CD4-positive, alpha-beta T cell treated with Interleukin-6 at 100 ng/mL for 8 hours (primary cell): ENCODE measurements at places on chromosomes 7 and 10.

DNA sequence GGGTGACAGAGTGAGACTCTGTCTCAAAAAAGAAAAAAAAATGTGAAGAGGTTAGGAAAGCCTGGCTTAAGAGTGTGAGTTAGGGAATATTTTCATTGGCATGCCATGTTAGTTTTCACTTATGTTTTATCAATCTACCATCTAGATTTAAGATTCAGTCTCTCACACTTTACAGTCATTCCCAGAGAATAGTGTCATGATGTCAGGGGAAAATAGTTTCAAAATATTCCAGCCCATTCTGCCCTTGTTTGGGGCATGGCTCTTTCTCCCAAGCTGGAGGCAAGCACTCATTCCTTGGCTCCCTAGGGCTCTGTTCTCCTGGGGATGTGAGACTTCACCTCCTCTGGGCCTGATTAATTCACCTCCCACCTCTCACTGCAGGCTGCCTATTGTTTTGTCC is 331.5 kb downstream of the CXCL12 start:
- DNase-seq = no peak

- no peak for DNase-seq
Observed at GRCh38 chr7:151246102-151246850, 2.2 kb downstream of the SMARCD3 start.

- DNase-seq = no peak
Observed at GRCh38 chr10:55232553-55232952, 431.5 kb upstream of the PCDH15 start.

GRCh38 chr10:12418725-12419261 is 69.4 kb downstream of the CAMK1D start:
- DNase-seq = no peak

DNA sequence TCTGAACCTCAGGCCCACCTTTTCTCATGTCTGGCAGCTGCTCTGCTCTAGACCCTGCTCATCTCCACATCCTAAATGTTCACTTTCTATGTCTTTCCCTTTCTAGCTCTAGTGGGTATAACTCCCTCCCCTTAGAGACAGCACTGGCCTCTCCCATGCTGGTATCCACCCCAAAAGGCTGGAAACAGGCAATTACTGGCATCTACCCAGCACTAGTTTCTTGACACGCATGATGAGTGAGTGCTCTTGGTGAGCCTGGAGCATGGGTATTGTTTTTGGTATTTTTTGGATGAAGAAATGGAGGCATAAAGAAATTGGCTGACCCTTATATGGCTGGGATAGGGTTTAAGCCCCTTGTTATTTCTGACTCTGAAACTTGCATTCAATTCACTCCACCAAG is 156.0 kb downstream of the EGFR start:
- DNase-seq = no peak

DNA sequence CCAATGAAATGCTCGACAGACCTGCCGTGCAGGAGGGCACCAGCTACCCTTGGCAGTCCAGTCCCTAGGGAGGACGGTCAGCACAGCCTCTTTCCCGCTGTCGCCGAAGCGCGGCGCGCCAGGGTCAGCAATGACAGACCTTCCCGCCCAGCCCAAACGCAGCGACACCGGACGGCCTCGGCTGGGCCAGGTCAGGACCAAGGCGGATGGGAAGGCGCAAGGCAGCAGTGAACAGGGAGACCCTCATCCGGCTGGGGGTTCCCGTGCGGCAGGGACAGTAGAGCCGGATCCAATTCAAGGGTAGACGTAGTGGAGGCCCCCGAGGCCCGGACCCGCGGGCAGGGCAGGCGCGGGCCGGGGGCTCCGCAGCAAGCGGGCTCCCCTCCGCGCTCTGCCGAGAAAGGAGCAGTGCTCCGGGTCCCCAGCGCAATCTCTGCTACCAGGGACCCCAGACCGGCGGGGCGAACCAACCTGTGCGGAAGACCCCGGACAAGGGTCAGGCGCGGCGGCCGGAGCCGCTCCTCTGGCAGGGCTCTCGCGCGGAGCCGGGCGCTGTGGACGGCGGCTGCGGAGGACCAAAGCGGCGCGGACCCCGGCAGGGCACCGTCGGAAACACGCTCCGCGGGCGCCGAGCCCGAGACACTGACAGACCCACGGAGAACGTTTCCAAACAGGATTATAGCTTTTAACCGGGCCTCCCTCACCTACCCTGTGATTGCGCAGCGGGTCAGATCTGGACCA is at the start of gene SEC31B:
Gene SEC31B (minus strand): TSS at position 551 of the 741 bp plus-strand sequence. CDS start 2,909 bp downstream, outside the sequence.
- DNase-seq = no peak

- DNase-seq = no peak
Observed at GRCh38 chr10:1308962-1309616, 252.9 kb downstream of the WDR37 start.

DNA sequence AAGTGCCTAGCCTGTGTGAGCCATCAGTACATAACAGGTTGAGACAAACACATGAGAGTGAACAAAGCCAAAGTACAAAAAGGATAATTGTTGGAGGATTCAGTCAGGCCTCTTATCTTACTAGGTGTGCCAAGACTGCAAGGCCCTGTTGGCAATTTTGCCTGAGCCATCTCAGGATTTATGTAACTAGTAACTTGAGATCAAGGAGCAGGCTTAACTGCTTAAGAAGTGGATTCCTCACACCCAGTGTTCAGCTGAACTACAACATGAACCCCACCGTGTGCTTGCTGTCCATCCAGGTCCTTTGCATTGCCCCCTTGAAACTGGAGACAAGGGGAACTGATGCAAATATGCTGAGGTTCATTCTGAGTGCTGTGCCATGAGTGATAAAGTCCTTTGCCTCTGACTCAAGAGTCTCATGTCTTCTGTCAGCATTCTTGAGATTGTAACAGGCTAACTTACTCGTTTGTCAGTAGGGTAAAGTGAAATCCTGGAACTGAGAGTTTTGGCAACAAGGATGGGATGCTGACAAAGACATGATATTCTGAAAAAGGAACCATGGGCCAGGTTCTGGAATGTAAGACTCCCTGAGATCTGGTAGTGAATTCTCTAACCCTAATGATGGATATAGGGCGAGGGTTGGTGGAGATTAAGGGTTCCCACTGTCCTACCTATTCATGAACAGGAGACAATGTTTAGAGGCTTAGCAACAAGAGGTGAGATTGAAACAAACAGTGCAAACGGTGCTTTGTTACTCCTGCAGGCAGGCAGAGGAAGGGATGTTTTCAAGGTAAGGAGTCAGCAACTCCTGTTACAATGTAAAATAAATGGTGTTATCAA is 44.1 kb upstream of the GATAD1 start:
- no peak for DNase-seq

DNA sequence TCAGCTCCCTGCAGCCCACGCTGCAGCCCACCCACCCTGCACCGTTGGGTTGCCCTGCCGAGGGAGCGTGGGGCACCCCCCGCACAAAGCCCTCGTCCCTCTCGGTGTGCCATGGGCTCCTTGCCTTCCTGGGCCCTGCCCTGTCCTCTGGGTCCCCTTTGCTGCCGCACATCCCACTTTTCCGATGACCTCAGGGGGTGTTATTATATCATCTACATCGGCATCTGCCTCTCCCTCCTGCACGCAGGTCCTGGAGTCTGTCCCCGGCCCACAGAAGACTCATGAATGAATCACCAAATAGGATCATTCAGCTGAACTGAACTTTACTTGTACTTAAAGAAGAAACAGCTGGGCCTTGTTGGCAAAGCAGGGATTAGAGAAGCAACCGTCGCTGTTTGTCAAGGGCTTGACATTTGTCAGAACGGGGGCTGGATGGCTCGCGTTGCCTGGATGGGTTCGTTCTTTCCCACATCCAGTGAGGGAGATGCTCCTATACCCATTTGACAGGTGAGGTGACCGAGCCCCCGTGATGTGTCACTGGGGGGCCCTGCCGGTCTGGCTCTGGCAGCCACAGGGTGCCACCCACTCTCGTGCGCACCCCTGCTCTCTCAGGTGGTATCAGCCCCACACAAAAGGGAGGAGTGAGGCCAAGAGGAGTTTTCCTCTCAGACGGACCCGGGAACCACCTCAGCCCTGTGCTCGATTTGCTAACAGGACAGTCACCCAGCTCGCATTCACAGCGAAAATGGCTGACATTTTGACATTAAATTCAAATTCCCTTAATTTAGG is 58.6 kb upstream of the EBF3 start:
- DNase-seq = no peak

DNA sequence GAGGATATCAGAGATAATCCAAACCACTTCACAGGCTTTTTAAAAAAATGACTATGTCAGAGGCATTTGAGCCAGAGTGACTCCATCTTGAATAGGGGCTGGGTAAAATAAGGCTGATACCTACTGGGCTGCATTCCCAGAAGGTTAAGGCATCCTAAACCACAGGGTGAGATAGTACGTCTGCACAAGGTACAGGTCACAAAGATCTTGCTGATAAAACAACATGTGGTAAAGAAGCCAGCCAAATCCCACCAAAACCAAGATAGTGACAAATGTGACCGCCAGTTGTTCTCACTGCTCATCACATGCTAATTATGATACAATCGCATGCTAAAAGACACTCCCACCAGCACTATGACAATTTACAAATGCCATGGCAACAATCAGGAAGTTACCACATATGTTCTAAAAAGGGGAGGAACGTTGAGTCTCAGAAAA is 177.5 kb downstream of the RAPGEF5 start:
- no peak for DNase-seq

GRCh38 chr10:76961841-76962240 is 675.8 kb downstream of the KCNMA1 start:
- DNase-seq = no peak

GRCh38 chr10:49381111-49381900 is 14.6 kb downstream of the DRGX start:
- DNase-seq = no peak

- DNase-seq = no peak
Observed at GRCh38 chr10:15166325-15166724, 2.2 kb downstream of the NMT2 start.

- DNase-seq = no peak
Observed at GRCh38 chr7:101595766-101596537, 33.1 kb downstream of the MYL10 start.

DNA sequence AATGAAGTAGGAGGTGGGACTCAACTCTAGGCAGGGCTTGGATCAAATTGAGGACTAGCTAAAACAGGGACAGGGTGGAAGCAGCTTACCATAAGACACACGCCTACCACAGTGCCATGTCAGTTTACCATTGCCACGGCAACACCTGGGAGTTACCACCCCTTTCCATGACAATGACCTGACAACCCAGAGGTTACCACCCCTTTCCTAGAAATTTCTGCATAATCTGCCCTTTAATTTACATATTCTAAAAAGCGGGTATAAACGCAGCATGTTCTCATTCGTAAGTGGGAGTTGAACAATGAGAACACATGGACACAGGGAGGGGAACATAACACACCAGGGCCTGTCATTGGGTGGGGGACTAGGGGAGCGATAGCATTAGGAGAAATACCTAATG is 72.7 kb downstream of the GCC1 start:
- DNase-seq = no peak

DNA sequence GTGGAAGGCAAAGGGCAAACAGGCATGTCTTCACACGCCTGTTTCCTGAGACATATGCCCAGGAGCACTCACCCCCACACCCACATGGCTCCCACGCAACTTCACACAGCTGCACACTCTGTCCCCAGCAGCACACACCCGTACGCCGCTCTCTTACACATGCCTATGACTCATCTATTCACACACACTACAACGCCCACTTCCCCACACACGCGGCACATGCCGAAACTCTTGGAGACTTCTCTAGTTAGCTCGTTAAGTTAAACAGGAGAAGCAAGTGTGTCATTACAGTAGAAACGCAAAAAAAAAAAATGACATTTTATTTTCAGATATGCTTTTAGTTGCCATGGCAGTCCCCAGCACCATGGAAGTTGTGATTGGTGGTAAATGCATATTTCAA is 6.7 kb downstream of the CALN1 start:
- DNase-seq = no peak
